ENCODE measurements at places on chromosomes 6 and 20.

- peak; percentile 5 for DNase-seq
Observed at GRCh38 chr6:109978174-109979032, at the start of gene GPR6. GPR6 (plus strand) TSS chr6:109978311; CDS start chr6:109979113, 802 bp downstream.

DNA sequence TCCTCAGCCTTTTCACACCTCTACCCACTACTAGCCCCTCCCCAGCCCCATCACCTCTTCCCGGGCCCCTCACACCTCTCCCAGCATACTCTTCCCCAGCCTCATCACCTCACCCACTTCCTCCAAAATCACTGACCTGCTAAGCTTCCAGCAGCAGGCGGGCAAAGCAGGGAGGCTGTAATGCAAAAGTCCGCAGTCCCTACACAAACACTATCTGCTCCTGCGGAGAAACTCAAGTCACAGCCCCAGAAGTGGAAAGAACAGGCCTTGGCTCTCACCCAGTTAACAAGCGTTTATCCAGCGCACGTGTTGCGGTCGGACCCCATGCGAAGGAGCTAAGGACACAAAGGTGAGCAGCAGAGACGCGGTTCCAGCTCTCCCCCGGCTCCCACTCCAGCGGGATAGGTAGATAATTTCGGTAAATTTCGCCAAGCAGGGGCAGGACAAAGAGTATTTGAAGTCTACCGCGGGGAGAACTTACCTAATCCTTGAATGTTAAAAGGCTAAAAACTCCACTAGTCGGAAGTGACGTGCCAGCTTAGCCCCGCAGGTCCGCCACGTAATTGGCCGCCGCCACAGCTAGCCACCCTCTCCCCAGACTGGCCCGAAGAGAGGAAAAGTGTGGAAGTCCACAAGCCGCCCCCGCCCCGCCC lies 728 bp upstream of the TRIM39 start:
- peak; percentile 52 for DNase-seq

DNA sequence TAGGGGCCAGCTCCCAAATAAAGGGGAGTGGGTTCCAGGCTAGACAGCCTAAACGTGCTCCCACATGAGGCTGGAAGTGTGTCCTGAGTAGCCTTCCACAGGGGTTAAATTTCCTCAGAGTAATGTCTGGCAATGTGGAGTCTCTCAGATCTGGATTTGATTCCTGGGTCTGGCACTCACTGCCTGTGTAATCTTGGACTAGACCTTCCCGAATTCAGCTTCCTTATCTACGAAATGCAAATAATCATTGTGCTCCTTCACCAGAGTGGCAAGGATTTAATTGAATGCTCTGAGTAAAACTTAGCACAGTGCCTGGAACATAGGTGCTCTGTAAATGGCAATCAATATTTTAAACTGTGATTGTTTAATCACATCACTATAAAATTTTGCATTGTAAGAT lies 114.4 kb downstream of the SLX4IP start:
- no peak for DNase-seq

- DNase-seq: no peak
Observed at GRCh38 chr6:12288914-12289313, 1.2 kb upstream of the EDN1 start.

DNA sequence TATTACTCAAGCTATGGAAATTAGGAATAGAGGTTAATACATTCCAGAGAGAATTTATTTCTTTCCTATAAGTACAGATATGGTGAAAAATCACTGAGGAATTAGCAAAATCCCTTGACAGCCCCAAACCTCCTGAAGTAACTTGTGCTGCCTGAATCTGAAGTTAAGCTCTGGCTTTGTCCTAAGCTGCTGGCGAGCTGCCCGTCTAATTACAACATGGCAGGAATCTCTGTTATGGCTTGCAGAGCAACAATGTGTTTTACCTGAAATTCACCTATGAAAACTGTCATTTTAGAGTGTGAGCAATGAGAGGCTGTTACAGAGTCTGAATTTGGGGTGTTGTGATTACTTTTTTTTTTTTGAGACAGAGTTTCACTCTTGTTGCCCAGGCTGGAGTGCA lies 22.5 kb upstream of the IYD start:
- DNase-seq: no peak
